D721Med (cell line): ENCODE measurements at places on chromosomes 1 and 21.

DNA sequence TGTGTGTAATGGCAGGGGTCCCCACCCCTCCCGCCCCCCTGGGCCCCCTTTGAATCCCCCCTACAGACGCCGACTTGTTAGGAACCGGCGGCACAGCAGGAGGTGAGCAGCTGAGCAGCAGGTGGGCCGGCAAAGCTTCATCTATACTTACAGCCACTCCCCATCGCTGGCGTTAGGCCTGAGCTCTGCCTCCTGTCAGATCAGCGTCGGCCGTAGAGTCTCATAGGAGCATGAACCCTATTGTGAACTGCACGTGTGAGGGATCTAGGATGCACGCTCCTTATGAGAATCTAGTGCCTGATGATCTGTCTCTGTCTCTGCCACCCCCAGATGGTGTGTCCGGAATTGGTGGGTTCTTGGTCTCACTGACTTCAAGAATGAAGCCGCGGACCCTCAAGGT lies 14.9 kb upstream of the VPS26C start:
- no peak for DNase-seq

GRCh38 chr1:8004803-8005573 lies 21.1 kb downstream of the ERRFI1 start:
- no peak for DNase-seq

DNA sequence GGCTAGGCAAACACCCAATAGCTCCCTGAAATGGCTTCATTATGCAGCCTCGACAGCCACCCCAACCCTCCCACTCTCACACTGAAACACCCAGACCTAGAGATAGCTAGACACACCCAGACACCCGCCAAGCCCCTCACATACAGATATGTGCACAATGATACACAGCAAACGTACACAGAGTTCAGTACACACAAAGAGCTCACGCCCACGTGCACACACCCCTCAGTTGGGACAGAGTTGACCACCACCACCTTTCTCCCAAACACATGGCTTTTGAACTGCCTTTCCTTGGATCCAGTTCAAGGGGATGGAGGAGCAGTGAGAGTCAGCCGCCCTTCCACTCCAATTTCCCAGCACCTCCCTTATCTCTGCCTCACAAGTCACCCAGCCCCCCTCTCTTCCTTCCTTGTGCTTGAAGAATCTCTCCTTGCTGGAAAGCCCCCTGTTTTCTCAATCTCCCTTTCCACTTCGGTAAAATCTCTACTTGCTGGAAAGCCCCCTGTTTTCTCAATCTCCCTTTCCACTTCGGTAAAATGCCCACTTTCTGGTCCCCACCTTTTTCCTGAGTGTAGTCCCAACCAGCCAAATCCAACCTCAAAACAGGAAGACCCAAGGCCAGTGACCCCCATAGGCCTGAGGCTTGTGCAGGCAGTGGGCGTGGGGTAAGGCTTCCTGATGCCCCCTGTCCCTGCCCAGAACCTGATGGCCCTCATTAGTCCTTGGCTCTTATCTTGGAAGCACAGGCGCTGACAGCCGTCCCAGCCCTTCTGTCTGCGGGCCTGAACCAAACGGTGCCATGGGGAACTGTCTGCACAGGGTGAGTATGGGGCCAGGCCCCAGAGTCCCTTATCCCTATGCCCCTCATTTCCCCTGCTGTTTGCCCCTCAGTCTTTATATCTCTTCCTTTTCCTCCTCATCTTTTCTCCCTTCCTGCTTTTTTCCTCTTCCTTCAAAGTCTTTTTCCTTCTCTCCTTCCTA lies at the start of gene ACKR1:
Gene ACKR1, plus strand, starts transcription at position 715 of the 981 bp plus-strand sequence. Its CDS starts 85 bp downstream, at position 800.
- DNase-seq = no peak

- no peak for DNase-seq
These were observed 1.3 kb downstream of the PIK3R3 start for GRCh38 chr1:46131093-46131492.

GRCh38 chr1:2014741-2015735 lies 4.1 kb upstream of the GABRD start:
- no peak for DNase-seq

DNA sequence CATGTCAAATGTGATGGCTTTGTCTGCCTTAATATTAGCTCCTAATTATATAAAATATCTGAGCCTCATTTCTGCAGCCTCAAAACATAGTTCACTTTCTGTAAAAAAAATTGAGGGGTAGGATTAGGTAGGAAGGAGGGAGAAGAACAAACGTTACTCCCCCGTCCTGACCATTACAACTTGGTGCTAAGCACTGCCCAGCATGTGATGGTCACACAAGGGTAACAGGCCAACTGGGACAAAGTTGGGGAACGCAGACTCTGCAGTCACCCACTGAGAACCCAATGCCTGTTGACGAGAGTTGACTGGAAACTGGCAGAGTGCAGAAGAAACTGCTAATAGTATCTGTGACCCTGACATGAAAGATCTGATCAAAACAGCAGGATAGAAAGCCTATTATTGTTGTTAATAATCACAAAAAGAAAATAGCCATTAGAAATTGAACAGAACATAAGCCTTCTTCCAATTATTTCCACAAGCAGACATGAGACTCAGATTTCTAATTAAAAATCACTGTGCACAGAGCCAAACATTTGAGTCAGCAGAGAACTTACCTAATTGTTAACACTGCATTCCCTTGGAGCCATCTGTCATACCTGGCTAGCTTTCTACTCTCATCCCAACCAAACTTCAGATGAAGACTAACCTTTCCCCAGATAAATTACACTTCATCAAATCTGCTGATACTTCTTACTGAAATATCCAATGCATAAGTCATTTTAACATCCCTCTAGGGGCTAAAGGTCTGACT lies 5.5 kb downstream of the SORT1 start:
- no peak for DNase-seq

- DNase-seq = no peak
These were observed 282.9 kb downstream of the PTPRU start for GRCh38 chr1:29519108-29519787.
